ENCODE measurements at places on chromosomes 1 and 21. TPM values are rescaled to one million over a fixed set of nuclear protein-coding genes. Genes with fewer than 3 reads are reported as not detected.

The IGFN1 gene
- total RNA-seq: not detected

The OR2W3 gene
- 0.31 TPM for total RNA-seq

The LRRC7 gene
- total RNA-seq: not detected

The KCNK1 gene
- total RNA-seq: 0.20 TPM

The F5 gene
- total RNA-seq: 0.55 TPM

The AHCTF1 gene
- total RNA-seq: 53.8 TPM

The POU3F1 gene
- 0.50 TPM for total RNA-seq

The CELA3A gene
- not detected for total RNA-seq

The NCMAP gene
- not detected for total RNA-seq

The SAMD11 gene
- not detected for total RNA-seq

The NBPF20 gene
- 2.4 TPM for total RNA-seq

The LCE2B gene
- not detected for total RNA-seq

The DSCAM gene
- total RNA-seq: not detected
